SK-N-MC (cell line): ENCODE measurements at places on chromosomes 2 and 18.

GRCh38 chr2:195410074-195410671 lies 246.9 kb upstream of the SLC39A10 start:
- DNase-seq: no peak

- DNase-seq: no peak
These were observed 80.5 kb downstream of the LYPD6 start for GRCh38 chr2:149410701-149411484.

- DNase-seq: no peak
These were observed 155.4 kb downstream of the ASB1 start for GRCh38 chr2:238582159-238582558.

GRCh38 chr2:142868229-142868762 lies 9.2 kb upstream of the KYNU start:
- DNase-seq: no peak

DNA sequence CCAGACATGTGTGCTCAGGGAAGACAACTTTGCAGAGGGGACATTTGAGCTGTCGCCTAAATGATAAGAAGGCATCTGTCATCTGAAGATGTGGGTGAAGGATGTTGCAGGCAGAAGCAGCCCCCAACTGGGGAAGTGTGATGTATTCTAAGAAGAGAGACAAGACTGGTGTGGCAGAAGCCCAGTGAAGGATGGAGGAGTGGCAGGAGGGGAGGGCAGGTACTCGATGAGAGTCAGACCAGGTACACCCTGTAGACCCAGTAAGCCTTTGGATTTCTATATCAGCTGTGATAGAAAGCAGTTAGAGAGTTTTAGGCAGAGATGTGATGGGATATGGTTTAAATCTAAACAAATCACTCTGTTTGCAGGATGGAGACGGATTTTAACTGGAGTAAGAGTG lies 19.2 kb downstream of the SLC14A2 start:
- no peak for DNase-seq
